Stimulated activated CD8-positive, alpha-beta memory T cell treated with anti-CD3 and anti-CD28 coated beads, Interleukin-2, amount 100 ng/mL, for 1 hour (primary cell): ENCODE measurements at places on chromosomes 4 and X.

- no peak for DNase-seq
Measured at GRCh38 chr4:153113838-153114105, 90.5 kb upstream of the TRIM2 start.

DNA sequence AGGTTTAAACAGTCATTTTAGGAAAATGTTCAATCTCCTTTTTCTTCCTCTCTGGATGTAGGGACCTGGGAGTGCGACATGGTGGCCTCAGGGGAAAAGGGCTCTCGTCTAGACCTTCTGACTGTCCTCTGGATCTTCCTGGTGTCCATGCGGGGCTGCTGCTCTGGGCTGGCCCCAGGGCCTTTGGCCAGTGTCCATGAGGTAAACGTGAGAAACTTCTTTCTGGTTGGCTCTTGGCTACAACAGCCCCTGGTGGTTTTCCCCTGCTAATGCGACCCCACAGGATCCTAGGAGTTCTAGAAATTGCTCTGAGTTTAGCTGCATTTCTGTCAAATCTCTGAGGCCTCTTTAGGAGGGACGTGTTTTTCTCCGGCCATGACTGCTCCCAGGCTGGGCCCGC is 85.7 kb downstream of the MFAP3L start:
- no peak for DNase-seq

DNA sequence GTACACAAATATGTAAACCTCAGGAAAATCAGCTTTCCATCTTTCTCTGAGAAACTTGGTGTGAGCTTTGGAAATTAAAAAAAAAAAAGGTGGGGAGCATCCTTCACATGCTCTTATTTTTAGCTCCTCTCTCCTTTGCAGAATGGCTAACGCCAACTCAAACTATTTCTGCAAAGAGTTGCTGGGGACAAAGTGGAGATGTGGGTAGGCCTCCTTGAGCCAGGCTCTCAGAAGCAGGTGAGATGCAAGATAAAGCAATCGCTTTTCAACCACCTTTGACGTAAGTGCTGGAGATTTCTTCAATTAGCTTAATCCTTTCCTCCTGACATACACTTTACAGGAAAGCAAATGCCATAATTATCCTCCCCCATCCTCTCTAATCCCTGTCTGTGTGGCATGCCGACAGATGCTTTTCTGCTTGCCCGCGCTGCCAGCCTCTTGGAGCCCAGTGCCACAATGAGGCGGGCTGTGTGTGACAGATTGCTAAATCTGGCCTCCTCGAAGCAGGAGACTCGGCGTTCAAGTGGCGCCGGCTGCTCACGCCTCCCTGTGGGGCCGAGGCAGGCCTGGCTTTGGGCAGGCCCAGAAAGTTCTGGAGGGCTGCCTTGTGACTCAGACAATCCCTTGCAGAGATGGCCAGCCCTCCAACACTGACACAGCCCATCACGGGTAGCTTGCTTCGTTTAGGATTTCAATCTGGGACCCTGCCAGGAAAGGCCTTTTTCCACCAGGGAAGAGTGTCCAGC is 64.9 kb upstream of the SOD3 start:
- no peak for DNase-seq

- no peak for DNase-seq
Measured at GRCh38 chr4:176824645-176825366, 32.1 kb upstream of the VEGFC start.

- peak; percentile 91 for DNase-seq
Measured at GRCh38 chr4:140373328-140374129, at the start of gene SCOC. Gene SCOC, plus strand, starts transcription at chr4:140373646. Its CDS starts 5,525 bp downstream, at chr4:140379171.

- DNase-seq = no peak
Measured at GRCh38 chrX:6187256-6187655, 41.4 kb downstream of the NLGN4X start.

- no peak for DNase-seq
Measured at GRCh38 chrX:9829308-9830267, 43.4 kb downstream of the SHROOM2 start.

DNA sequence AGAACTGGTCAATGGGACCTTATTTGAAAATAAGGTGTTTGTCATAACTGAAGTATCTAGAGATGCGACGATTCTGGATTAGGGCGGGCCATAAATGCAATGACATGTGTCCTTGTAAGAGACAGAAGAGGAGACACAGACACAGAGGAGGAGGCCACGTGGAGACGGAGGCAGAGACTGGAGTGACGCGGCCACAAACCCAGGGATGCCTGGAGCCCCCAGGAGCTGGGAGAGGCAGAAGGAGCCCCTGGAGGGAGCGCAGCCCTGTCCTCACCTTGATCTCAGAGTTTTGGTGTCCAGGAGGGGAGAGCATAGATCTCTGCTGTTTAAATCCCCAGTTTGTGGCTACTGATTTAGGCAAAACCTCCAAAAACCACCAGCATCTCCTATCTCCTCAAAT is 5.0 kb downstream of the GTPBP6 start:
- no peak for DNase-seq

DNA sequence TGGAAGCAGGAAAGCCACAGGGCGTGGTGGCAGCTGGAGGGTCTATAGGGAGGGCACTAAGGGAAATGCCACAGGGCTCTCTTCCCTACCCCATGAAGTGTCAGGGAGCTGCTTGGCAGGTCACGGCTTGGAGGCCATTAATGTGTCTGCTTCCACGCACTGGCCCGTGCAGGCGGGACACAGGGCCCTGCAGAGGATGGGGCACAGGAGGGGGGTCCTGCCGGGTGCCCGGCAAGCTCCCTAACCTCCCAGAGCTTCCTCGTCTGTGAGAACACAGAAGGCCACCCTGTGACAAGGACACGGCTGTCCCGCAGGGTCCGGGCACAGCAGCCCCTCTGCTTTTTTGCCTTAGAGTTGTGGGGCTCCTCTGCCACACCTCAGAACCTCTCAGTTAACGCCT is 25.5 kb downstream of the FAM53A start:
- no peak for DNase-seq

- no peak for DNase-seq
Measured at GRCh38 chrX:65894133-65894532, 145.7 kb downstream of the VSIG4 start.

- DNase-seq = no peak
Measured at GRCh38 chrX:70049925-70050324, at the start of gene AWAT2. Gene AWAT2, minus strand, starts transcription at chrX:70049938. Its CDS starts 6 bp downstream, at chrX:70049932.

DNA sequence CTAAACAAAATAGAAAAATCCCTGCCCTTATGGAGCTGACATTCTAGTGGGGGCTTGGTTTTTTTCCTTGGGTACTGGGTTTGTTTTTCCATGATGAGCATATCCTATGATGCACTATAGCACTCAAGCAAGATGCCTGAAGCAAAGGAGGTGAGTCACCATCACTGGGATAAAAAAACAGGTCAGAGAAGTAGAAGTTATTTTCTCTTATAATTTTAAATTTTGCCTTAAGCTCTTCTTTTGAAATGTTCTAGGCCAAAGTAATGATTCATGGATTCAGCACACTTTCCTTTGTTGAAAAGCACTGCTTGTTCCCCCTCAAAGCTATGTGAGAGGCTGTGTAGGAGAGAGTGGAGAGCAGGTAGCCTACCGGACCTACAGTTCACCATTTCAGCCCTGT is 15.2 kb upstream of the CXCL2 start:
- DNase-seq = no peak

- DNase-seq = no peak
Measured at GRCh38 chrX:14694611-14695010, 165.3 kb downstream of the GLRA2 start.

- DNase-seq = no peak
Measured at GRCh38 chrX:65589304-65589703, 54.7 kb upstream of the LAS1L start.

DNA sequence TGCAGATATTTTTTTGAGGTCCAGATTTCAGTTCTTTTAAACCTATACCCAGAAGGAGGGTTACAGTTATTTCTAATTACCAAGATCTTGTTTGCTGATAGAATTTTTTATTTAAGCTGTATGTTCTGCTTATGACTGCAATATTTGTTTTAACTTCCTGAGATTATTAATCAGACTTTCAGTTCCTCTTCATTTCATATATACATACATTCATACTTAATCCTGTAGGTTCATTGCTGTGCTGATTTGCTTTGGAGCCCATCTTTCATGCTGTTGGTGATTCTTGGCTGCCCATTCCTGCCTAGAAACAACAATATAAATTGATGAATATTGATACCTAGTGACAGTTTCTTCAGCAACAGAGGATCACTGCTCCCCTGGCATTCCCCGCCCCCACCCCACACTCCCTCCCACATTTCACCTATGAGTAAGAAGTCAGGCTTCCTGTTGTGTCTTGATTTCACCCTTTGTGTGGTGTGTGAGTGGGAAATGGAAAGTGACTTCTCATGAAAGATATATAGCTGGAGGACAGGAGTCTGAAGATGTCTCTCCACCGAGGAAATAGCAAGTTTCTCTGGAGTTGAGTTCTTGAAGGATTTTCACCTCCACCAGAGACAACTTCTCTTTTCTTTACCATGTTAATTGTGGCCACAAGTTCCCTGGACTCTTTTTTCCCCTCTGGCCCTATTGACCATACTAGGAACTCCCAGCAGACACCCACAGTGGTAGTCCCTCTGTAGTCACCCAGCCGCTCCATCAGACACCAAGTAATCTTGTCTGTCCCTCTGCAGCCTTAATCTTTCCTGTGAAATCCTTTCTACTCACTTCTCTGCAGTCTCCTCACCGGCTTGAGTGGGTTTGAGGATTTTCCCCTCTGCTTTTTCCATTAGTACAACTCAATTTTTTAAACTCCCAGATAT is 118.4 kb downstream of the ASB9 start:
- DNase-seq = no peak

GRCh38 chrX:71515038-71515396 is 17.9 kb upstream of the OGT start:
- DNase-seq = no peak

GRCh38 chr4:168683595-168683994 is 186.7 kb downstream of the PALLD start:
- no peak for DNase-seq

DNA sequence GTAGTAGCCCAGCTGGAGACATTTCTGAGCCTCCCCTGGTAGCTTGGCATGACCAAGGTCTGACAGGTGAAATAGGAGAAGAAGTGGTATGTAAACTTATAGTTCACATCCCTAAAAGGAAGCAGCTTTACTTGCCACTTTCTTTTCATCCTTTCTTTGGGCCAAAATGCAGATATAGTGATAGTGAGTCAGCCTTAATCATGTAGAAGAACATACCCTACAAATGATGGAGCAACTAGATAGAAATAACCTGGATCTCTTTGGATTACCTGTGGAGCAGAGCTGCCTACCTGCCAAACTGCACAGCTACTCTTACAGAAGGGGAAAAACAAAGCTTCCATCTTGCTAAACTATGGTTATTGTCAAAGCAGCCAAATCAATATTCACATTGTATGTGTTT is 106.7 kb upstream of the LCORL start:
- DNase-seq = no peak

GRCh38 chrX:68438575-68438974 is 5.3 kb upstream of the OPHN1 start:
- DNase-seq = no peak

DNA sequence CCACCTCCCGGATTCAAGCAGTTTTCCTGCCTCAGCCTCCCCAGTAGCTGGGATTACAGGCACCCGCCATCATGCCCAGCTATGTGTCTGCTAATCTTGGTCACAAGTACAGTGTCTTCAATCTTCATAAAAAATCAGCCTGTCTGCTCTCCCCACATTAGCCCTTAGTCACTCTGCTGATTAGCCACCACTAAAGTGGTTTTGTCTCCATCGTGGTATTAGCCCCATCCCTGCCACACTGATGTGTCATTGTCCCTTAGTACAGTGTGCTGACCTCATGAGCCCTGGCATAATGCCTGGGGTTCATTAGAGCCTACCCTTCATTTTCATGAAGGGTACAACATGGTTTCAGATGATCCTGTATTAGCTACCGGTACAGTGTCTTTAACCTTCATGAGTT is 49.9 kb downstream of the ZNF157 start:
- DNase-seq = no peak

- DNase-seq = no peak
Measured at GRCh38 chr4:36237366-36238313, 6.7 kb downstream of the ARAP2 start.

- DNase-seq = no peak
Measured at GRCh38 chrX:115229337-115230003, 4.4 kb downstream of the LRCH2 start.

- no peak for DNase-seq
Measured at GRCh38 chrX:48958635-48959094, 1.3 kb upstream of the OTUD5 start.

DNA sequence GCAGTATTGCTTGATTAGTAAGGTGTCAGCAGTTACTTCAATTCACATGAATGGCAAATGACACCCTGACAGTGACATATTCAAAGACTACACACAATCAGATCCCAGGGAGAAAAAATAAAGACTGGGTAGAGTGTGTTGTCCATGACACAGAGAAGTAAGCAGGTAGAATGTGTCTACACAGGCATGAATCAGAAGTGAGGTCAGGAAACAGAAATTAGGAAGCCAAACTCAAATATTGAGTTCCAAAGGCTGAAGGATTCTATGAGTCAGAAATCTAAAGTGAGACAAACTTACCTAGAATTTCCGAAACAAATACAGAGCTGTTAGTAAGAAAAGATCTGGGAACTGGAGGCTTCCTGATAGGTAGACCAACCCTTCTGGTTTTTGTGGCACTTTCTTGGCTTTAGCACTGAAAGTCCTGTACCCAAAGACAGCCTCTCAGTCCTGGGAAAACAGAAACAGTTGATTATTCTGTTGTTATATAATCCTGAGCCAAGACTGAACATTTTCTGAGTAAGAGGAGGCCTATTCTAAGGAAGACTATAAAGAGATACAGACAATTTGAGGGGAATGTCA is 24.3 kb upstream of the GLRA2 start:
- DNase-seq = no peak

DNA sequence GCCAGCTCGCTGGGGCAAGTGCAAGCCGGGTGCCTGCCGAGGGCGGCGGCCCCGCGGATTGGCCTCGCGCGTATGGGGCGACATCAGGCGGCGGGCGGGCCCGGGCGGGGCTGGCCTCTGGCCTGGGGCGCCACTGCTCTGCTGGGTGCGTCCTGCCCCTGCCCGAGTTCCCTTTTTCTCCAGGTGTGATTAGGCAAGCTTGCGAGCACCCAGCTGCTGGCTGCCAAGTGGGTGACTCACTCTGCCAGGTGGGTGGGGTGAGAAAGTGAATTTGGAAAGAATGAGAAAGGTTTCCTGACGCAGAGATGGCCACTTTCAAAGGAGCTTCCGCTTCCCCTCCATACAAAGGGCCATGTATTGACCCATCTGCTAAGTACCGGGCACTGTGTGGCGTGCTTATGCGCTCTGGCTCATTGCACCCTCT is 32.5 kb downstream of the FGFBP1 start:
- no peak for DNase-seq

- no peak for DNase-seq
Measured at GRCh38 chr4:157918036-157918832, 254.6 kb downstream of the GASK1B start.

GRCh38 chrX:9318213-9318612 is 146.6 kb upstream of the TBL1X start:
- no peak for DNase-seq

DNA sequence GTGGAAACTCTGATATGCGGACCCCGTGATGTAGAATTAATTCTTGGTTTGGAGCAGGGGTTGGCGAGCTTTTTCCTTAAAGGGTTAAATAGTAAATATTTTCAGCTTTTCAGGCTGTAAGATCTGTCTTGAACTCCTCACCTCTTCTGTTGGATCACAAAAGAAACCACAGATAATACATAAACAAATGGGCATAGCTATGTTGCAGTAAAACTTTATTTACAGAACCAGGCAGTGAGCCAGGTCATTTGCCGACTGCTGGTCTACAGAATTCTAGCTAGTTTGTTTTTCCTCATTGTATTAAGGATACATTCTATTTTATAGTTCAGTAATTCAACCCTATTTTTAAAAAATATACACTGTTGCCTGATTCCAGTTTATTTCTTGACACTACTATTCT is 116.6 kb downstream of the PAPSS1 start:
- DNase-seq = no peak

GRCh38 chr4:20281453-20281852 is 29.7 kb downstream of the SLIT2 start:
- no peak for DNase-seq

GRCh38 chr4:81452452-81453006 is 19.2 kb downstream of the RASGEF1B start:
- DNase-seq = no peak
